COR-L47 (cell line): ENCODE measurements at places on chromosomes 4 and X.

GRCh38 chr4:48854982-48855381 lies 24.1 kb downstream of the OCIAD1 start:
- DNase-seq = no peak

DNA sequence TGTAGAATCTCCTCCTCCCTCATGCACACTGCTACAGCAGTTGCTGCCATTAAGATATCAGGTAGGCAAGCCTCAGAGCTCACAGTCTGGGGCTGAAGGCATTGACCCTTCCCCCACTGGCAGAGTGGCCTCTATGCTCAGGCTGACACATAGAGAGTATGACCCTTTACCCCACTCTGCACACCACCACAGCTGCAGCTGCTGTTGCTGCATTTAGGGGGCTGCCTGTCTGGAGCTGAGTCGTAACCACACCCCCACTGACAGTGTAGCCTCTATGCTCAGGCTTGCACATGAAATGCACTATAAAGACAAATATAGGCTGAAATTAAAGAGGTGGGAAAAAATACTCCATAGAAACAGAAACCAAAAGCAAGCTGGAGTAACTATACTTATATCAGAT lies 289.3 kb upstream of the PABPC4L start:
- DNase-seq = no peak

DNA sequence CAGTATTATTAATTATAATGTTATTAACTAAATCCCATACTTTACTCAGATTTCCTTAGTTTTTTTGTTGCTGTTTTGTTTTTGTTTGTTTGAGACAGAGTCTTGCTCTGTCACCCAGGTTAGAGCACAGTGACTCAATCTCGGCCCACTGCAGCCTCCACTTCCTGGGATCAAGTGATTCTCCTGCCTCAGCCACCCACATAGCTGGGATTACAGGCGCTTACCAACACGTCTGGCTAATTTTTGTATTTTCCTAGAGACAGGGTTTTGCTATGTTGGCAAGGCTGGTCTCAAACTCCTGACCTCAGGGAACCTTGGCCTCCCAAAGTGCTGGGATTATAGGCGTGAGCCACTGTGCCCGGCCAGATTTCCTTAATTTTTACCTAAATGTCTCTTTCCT lies 72.2 kb downstream of the ANAPC4 start:
- no peak for DNase-seq

- no peak for DNase-seq
These were observed 93.2 kb downstream of the FAM13A start for GRCh38 chr4:88963817-88964216.

GRCh38 chr4:163109967-163110366 lies 56.7 kb downstream of the NAF1 start:
- DNase-seq = no peak
